Stimulated activated CD4-positive, alpha-beta T cell treated with anti-CD3 and anti-CD28 coated beads, Interleukin-15, amount 100 ng/mL, for 48 hours (primary cell): ENCODE measurements at places on chromosomes 7 and 10.

DNA sequence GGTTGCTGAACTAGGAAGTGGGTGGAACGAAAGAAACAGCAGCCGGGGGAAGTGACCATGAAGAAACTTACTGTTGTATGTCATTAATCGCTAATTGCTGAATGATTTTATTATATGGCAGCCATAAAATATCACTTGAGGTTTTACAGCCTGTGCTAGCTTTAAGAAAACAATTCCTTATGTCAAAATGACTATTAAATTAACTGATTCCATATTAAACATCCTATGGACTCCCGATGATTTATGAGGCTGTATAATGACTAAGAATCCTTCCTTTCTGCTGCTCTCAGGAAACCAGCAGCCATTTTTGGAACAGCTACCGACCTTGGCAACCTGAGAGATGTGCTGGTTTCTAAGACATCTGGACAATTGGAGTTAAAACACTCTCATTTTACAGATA lies 421.9 kb downstream of the SORCS3 start:
- DNase-seq: no peak

GRCh38 chr10:110859206-110859972 lies 12.3 kb upstream of the PDCD4 start:
- DNase-seq: no peak

GRCh38 chr7:90625562-90625961 lies 29.4 kb downstream of the CDK14 start:
- DNase-seq: no peak

GRCh38 chr7:47991270-47991669 lies 11.9 kb upstream of the HUS1 start:
- DNase-seq: no peak

GRCh38 chr7:107972075-107972482 lies 30.9 kb downstream of the LAMB1 start:
- DNase-seq: no peak
